ENCODE measurements at places on chromosomes 16 and 17.

DNA sequence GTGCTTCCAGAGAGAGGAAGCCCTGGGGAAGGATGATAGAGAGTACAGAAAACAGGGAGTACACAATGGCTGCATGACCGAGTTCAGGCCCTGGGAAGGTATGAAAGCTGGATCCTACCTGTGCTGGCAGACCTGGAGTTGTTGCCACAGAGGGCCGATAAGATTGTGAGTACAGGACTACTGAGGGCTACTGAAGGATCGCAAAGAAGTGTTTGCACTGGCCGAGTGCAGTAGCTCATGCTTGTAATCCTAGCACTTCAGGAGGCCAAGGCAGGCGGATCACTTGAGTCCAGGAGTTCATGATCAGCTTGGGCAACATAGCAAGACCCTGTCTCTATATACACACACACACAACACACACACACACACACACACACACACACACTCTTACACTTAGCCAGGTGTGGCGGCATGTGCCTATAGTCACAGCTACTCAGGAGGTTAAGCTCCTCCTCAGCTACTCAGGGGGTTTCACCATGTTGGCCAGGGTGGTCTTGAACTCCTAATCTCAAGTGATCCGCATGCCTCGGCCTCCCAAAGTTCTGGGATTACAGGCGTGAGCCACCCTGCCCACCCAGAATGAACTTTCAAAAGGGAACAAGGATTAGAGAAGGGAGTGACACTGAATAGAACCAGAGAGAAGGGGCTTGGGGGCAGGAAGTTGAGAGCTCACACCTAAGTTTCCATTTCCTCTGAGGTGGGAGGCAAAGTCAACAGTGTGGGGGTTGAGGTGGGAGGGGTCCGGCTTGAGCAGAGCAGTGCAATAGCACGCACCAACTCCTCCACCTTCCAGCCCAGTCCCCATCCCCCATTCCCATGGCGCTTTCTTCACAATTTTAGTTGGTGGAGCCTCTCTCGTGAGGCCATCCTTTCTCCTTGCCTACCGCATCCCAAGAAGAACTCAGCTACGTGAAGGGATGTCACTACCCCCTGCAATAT is 7.5 kb downstream of the SCIMP start:
- peak; percentile 27 for DNase-seq

DNA sequence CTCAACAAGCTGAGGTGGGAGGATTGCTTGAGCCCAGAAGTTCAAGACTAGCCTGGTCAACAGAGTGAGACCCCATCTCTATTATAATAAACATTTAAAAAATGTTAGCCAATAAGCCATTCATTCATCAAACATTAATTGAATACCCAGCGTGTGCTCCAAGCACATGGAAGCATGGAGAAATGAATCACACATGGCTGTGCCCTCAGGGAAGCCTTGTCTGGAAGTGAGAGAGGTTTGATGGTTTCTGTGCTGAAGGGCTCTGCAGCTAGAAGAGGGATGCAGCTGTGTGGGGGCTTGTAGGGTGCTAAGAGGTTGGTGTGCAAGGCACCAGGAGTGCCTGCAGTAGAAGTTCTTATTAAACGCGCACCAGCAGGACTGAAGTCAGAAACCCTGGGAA is 11.2 kb downstream of the CYB5D2 start:
- DNase-seq = no peak

DNA sequence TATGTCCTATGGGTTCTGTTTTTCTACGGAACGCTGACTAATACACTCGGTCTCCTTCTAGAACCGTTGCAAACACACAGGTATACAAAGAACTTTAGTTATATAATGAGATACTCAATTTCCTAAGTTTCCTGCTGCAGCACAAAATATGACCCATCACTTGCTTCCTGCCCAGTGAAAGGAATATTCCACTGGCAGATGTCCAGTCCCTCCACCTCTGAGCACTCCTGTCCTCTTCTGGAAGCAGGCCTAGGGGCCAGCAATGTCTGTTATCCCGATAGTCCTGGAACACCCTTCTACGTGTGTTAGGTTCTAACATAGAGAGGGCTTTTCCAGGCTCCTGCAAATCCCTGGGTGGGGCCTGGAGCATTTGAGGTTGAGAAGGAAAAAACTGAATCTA is 32.7 kb downstream of the ADAMTS18 start:
- DNase-seq = no peak

DNA sequence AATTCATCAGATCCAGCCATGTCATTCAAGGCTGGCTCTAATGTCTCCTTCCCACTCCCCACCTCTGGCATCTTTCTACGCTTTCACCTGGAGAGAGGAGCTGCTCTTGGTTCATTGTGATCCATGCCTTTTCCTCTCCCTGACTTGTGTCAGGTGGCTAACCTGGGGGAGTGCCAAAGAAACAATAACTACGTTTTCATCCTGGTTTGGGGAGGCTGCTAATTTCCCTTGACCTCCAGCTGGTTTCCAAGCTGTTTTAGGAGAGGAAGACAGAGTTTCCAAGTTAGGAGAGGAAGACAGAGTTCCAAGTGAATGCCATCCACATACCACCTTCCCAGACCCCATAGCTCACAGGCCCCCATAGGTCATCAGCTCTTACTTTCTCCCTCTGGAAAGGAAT is 40.0 kb upstream of the HLF start:
- no peak for DNase-seq

GRCh38 chr16:14366974-14367707 is 262.9 kb downstream of the PARN start:
- no peak for DNase-seq

GRCh38 chr16:58670946-58671583 is 13.5 kb downstream of the SLC38A7 start:
- no peak for DNase-seq

GRCh38 chr17:81150377-81151077 is 14.8 kb upstream of the PVALEF start:
- no peak for DNase-seq

DNA sequence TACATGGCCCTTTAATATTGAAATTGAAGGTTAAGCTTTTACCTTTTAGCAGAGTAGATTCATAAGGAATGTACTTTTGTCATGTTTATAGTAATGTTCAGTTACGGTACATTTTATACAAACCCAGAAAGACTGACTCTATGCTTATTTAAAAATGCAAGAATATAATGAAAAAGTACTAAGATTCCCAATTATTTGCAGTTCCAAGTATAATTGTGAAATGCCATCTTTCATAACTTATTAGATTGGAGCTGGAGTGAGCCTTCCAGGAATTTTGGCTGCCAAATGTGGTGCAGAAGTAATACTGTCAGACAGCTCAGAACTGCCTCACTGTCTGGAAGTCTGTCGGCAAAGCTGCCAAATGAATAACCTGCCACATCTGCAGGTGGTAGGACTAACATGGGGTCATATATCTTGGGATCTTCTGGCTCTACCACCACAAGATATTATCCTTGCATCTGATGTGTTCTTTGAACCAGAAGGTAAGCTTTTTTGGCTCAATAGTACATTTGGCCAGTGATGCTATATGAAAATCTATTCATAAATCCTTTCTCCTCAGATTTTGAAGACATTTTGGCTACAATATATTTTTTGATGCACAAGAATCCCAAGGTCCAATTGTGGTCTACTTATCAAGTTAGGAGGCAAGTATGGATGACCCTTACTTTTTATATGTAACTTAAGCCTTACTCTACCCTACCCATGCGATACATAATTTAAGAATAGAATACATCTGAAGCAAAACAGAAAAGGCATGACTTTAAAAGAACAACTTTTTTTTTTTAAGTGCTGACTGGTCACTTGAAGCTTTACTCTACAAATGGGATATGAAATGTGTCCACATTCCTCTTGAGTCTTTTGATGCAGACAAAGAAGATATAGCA is 4.2 kb downstream of the SRSF2 start:
- no peak for DNase-seq

GRCh38 chr17:77527836-77528505 is 387.2 kb downstream of the SEC14L1 start:
- no peak for DNase-seq

Data from MV-4-11 (cell line).